ENCODE measurements at places on chromosomes 1 and 21.
A peak's percentile ranks its signal among the peaks of the same experiment; 100 is the strongest.

- DNase-seq: no peak
Observed at GRCh38 chr1:167447521-167448136, 70.7 kb downstream of the CD247 start.

DNA sequence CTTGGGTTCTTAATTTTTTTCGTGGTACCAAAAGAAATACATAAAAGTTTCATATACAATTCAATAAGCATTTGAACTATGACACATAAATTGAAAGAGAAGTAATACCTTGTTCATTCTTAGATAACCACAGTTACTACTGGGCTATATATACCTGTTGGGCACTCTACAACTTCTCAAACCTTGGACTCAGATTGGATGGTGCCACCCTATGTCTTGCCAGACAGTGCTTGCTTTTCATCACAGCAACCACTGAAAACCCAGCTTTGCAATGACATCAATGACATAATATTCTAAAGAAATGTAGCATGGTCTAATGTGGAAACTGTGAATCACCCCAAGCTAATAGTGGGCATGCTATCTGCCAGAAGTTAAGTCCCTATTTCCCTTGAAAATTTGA, 62.8 kb upstream of the DPH5 start:
- DNase-seq: no peak

GRCh38 chr1:246801241-246802020, 77.2 kb downstream of the SCCPDH start:
- no peak for DNase-seq

DNA sequence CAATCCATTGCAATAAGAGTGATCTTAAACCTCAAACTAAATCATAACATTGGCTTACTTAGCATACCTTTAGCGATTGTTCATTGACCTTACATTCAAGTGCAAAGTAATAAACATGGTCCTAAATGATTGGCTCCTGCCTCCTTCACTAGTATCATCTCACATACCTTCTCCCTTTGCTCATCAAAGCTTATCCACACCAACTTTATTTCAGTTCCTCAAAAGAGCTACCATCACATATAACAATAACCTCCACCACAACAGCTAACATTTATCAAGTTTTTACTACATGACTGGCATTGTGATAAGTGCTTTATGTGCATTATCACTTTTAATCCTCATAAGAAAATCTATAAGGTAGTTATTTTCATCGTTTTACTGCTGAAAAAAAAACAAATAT, 198.8 kb downstream of the COL24A1 start:
- no peak for DNase-seq

GRCh38 chr21:30216041-30216723, at the start of gene CLDN8:
CLDN8 (minus strand) TSS chr21:30216097; CDS start chr21:30215925, 172 bp downstream.
- DNase-seq: peak; percentile 94

- DNase-seq: no peak
Observed at GRCh38 chr1:27618341-27619082, 14.6 kb upstream of the AHDC1 start.

- DNase-seq: no peak
Observed at GRCh38 chr1:36098650-36099365, 10.1 kb downstream of the ADPRS start.

- DNase-seq: no peak
Observed at GRCh38 chr1:194167956-194168640, 981.7 kb upstream of the B3GALT2 start.

GRCh38 chr21:23699402-23699801, 1907.9 kb downstream of the MRPL39 start:
- DNase-seq: no peak

Measured in prostate gland (tissue), 2 donors.